Memory B cell (primary cell): ENCODE measurements at places on chromosomes 12 and 14.

DNA sequence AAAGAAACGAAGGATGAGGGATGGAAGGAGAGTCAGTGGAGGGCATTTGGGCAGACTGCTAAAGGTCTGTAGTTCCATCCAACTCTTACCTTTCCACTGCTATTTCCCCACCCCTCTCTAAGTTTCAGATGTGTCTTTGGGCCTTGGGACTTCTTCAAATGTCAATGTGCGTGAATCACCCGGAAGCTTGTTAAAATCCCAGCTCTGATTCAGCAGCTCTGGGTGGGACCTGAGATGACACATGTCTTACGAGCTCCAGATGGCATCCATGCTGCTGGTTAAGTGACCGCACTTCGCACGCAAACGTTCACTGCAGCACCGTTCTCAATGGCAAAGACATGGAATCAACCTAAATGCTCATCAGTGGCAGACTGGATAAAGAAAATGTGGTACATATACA, 309.9 kb downstream of the VRK1 start:
- no peak overlapping the region for H3K27ac ChIP-seq
- H3K4me1 ChIP-seq = peaks cover 4% of the 10 kb centered on the region
- no peak for DNase-seq
- H3K27me3 ChIP-seq = peaks cover 9% of the 10 kb centered on the region

DNA sequence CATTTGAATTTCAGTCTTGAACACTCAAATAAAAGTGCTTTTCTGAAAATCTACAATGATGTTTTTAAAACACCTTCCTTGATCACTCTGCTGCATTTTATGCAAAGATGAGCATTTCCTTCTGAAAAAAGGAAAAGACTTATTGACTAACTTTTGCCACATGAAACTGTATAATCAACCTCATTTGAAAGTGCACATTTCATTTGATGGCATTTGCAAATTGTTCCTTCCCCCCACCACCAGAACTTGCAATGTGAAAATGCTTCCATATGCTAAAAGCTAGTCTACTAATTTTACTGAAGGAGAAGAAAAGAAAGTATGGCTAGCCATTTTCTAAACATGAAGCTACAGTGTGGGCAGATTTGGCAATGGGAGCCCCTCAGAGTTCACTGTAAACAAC, 159.2 kb downstream of the RAD51B start:
- no peak overlapping the region for H3K27ac ChIP-seq
- H3K4me3 ChIP-seq = no peak overlapping the region
- H3K4me1 ChIP-seq = peaks cover 2% of the 10 kb centered on the region
- no peaks in the 10 kb centered on the region for H3K27me3 ChIP-seq

DNA sequence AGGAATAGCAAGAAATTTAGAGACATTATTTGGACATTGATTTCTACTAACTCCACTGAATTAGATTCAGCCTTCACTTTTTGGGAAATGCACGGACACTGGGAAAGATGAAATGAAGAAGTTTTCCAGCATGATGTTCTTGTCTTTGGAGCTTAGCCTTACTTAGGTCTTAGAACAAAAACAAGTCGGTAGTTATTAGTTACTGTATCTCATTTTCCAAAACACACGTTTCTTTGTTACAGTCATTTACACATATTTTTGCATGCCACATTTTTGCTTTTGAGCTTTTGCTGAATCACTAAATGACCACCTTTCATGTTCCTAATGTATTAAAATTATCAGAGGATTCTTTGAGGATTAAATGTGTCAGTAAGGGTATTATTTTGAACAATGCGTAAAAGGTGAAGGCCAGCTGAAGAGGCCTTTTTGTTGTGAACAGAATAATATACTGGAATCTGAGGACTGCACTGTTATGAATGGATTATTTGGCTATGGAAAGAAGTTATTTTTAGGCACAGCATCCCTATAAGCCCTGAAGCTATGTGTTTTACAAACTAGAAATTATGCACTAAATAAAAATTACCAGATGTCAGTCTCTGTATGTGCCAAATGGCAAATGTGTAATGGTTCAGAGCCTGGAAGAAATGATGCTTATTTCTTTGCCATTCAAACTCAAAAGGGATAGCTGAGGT, 138.2 kb downstream of the SRGAP1 start:
- no peaks in the 10 kb centered on the region for H3K36me3 ChIP-seq
- no peaks in the 10 kb centered on the region for H3K4me1 ChIP-seq
- no peak overlapping the region for H3K4me3 ChIP-seq

GRCh38 chr14:68669603-68670358, 123.1 kb downstream of the ZFP36L1 start:
- DNase-seq = no peak
- no peak overlapping the region for H3K4me3 ChIP-seq
- H3K36me3 ChIP-seq = peaks cover 7% of the 10 kb centered on the region
- no peak overlapping the region for H3K27ac ChIP-seq
- H3K27me3 ChIP-seq = no peaks in the 10 kb centered on the region

DNA sequence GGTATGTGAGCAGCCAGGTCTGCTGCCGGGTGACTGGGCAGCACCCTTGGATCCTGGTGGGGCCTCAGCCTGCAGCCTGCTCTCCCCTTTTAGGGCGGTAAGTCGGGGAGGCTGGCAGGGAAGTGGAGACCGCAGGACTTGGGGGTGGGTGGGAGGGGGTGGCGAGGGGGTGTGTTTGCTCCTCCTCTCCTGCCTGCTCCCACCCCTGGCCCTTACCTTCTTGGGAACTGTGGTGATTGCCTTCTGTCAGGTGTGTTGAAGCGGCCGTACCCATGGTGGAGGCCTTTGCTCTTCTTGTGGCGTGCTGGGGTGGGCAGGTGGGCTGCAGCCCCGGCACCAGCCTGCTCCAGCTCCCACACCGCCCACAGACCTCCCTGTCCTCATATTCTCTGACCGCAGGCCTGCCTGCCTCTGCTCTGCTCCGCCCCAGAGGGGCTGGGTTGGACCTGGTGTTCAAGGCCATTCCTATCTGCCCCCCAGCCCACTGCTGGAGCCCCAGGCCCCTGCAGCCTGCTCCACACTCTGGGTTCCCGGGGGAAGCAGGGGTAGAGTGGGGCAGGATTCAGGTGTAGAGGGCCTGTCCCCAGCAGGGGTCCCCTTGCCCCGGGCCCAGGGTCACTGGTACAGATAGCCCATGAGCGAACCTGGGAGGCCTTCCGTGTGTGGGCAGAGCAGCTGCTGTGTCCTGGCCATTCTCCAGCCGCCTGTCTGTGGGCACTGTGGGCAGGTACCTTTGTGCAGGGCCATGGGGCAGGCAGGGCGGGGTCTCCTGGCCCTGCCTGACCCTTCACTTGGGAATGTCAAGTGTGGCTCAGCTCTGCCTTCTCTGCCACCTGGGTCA, 5.2 kb downstream of the TEDC1 start:
- H3K4me3 ChIP-seq = no peak overlapping the region
- peaks cover 4% of the 10 kb centered on the region for H3K4me1 ChIP-seq

DNA sequence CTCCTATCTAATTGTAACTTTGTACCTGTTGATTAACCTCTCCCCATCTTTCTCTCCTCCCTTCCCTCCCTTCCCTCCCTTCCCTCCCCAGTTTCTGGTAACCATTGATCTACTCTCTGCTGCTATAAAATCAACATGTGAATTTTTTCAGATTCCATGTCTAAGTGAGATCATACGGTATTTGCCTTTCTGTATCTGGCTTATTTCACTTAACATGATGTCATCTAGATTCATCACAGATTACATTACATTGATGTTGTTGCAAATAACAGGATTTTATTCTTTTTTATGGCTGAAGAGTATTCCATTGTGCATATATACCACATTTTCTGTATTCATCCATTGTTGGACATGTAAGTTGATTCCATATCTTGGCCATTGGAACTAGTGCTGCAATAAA, 68.0 kb upstream of the FBXO33 start:
- H3K4me3 ChIP-seq = no peak overlapping the region
- H3K4me1 ChIP-seq = no peaks in the 10 kb centered on the region
- DNase-seq = no peak
- no peak overlapping the region for H3K27ac ChIP-seq
- peaks cover 3% of the 10 kb centered on the region for H3K36me3 ChIP-seq

GRCh38 chr14:23572836-23573235, 5.2 kb upstream of the AP1G2 start:
- H3K4me1 ChIP-seq = peaks cover 18% of the 10 kb centered on the region
- no peaks in the 10 kb centered on the region for H3K36me3 ChIP-seq
- no peak overlapping the region for H3K4me3 ChIP-seq
- no peak for DNase-seq

GRCh38 chr14:34003082-34003668, 52.3 kb upstream of the EGLN3 start:
- no peak for DNase-seq
- no peak overlapping the region for H3K4me3 ChIP-seq
- no peaks in the 10 kb centered on the region for H3K4me1 ChIP-seq
- H3K27me3 ChIP-seq = no peaks in the 10 kb centered on the region
